ENCODE measurements at places on chromosomes 12 and 14.
A peak's percentile ranks its signal among the peaks of the same experiment; 100 is the strongest.

DNA sequence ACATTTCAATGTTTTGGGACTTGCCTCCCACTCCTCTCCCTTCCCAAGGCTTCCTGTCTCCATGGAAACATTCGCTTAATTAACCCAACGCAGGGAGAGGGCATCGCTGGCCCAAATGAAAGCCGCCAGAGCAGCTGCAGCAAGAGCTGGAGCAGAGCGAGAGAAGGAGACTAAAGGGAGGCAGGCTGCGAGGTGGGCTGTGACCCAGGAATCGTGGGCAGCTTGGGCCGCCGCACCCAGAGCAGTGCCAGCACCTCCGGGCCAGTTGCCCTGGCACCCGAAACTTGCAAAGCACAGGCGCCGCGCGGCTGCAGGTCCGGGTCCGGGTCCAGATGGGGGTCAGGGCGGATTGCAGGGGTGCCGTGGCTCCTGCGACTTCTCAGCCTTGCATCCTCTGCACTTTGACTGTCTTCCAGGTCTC, 43.5 kb upstream of the PTPRQ start:
- no peak for DNase-seq

- no peak for DNase-seq
Measured at GRCh38 chr14:97655169-97655948, 858.2 kb downstream of the VRK1 start.

GRCh38 chr12:119153477-119154434, 25.0 kb upstream of the HSPB8 start:
- peak; percentile 89 for DNase-seq

DNA sequence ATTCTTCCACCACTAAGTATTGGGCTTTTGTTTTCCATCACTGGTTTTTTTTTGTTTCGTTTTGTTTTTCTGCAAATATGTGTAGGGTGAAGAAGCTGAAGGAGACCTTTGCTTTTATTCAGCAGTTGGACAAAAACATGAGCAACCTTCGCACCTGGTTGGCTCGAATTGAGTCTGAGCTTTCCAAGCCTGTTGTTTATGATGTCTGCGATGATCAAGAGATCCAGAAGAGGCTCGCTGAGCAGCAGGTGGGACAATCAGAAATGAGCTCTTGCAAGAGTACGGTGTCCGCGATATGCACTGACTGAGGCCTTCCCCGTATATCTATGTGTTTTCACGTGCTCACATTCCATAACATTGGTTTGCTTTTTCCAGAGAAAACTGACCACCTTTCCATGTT, 91.5 kb downstream of the ESR2 start:
- DNase-seq = no peak

DNA sequence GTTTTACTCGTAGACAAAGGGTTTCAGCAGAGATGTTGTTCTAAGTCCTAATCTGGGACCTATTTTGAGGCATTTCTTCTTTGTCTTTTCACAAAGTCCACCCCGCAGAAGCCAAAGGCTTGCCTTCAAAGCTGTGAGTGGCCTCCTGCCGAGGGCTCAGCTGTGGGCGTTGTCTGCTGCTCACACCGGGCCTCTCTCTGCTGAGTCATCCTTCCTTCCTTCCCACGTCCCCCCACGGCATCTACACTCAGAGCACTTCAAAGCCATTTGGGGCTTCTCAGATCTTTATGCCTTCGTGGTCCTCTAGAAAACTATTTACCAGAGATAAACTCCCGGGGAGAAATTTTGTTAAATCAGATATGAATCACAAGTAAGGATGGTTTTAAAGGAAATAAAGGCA, 115.9 kb upstream of the TMPO start:
- peak; percentile 90 for DNase-seq
